ENCODE measurements at places on chromosomes 5 and 9.

- no peak for DNase-seq
Observed at GRCh38 chr9:136124976-136125692, 6.5 kb upstream of the TMEM250 start.

DNA sequence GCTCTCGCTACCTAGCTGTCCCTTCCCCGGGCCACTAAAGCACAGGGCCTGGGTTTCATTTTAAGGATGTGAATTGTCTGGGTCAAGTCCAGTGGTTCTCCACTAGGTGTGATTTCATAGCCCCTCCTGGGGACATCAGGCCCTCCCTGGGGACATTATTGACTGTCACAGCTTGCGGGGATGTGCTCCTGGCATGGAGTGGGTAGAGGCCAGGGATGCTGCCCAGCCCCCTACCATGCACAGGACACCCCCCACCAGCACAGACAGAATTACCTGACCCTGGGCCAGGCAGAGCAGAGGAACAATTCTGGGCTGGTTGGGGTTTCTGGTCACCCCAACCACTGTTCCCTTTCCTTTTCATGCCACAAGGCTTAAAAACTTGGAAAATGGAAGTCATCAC, 4.1 kb downstream of the FAM78A start:
- DNase-seq = no peak

DNA sequence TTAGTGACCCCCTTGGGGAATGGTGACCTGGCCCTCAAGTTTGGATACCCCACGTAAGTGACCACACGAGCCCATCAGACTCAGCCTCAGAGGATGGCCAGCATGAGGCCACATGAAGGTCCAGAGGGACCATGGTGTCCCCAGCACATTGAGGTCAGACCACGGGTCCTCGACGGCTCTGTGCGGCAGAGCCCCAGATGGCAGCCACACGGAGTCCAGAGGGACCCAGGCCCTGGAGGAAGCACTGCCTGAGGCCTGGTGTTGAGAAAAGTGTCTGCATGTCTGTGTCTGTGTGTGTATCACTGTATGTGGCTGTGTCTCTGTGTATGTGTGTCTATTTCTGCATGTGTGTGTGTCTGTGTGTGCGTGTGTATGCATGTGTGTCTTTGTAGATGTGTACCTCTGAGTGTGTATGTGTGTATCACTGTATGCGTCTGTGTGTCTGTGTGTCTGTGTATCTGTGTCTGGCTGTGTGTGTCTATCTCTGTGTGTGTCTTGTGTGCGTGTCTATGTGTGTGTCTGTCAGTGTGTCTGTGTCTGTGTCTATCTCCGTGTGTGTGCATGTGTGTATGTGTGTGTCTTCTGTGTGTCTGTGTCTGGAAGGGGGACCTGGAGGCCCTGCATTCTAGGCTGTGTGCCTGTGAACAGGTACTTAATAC, 992 bp downstream of the LCNL1 start:
- DNase-seq = peak; percentile 57

DNA sequence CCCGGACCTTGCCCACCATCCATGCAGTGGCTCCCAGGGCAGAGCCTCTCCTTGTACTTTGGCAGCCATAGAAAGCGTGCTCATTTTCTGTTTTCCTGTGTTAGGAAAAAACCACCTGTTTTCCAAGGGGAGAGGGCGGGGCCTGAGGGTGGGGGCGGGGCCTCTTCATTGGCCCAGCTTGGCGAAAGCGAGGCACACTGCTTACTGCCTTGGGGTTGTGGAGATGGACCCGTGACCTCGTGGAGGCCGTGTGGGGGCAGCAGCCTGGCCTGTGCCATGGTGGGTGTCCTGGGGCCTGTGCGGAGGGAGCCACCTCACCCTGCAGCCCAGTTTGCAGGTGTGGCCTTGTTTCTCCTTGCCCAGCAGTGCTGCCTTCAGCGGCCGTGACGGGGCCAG, 4.4 kb upstream of the TOR4A start:
- DNase-seq = no peak
